ENCODE measurements at places on chromosomes 4 and X.

DNA sequence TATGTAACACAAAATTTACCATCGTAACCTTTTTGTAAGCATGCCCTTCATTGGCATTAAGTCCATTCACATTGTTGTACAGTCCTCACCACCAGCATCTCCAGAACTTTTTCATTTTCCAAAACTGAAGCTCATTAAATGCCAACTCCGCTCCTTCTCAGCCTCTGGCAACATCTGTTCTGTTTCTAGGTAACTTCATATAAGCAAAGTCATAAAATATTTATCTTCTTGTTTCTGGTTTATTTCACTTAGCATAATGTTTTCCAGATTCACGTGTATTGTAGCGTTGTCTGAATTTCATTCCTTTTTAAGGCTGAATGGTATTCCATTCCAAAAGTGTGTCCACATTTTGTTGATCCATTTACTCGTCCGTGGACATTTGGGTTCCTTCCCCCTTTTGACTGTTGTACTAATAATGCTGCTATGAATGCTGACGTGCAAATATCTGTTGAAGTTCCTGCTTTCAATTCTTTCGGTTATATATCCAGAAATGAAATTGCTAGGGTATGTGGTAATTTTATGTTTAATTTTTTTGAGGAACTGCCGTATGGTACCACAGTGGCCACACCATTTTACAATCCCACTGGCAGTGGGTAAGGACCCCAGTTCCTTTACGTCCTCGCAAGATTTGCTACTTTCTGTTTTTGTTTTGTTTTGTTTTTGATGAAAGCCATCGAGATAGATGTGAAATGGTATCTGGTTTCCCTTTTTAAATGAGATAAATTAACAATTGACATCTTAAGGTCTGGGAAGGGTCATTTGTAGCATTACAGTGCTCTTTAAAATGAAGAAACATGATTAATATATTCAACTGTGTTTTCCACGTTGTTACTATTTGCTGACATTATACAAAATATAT is 63.4 kb downstream of the PTTG2 start:
- no peak for DNase-seq

DNA sequence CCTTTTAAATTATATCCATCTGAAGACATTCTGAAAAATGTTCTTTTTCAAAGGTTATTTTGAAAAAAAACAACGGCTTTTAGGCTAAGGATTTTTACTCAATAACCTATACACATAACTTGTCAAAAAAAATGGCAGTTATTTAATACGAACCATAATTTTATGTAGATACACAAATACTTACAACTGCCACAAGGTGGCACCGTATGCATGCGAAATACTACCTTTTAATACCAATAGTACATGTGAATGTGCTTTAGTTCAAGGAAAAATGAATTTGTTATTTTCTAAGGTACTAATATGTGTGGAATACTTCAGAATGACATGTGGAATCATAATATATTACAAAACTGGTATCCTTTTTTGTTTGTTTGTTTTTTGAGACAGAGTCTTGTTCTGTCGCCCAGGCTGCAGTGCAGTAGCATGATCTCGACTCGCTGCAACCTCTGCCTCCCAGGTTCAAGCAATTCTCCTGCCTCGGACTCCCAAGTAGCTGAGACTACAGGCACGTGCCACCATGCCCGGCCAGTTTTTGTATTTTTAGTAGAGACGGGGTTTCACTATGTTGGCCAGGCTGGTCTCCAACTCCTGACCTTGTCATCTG is 4.6 kb upstream of the MAD2L1 start:
- DNase-seq, result no peak

- DNase-seq, result no peak
Measured at GRCh38 chr4:32775049-32775448, 2054.9 kb downstream of the PCDH7 start.

DNA sequence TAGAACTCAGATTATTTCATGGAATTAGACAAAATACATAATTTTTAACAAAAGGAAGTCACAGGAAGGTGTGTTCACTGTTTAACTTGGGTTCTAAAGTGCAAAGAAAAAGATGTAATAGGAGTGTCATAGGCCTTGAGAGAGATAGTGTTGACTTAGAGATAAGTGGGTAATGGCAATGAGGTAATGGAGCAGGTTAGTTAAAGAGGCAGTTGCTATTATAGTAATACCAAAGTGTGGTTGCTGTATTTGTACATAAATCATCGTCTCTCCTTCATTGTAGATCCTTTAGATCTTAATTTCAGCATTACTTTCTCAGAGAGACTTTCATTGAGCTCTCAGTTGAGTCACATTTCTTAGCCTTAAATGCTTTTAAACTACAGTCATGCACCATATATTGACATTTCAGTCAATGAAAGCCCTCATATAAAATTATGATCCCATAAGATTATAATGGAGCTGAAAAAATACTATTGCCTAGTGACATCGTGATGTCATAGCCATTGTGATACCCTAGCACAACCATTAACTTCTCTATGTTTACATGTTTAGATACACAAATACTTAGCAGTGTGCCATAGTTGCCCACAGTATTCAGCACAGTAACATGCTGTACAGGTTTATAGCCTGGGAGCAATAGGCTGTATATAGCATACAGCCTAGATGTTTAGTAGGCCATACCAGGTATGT is 245.4 kb downstream of the ADGRL3 start:
- no peak for DNase-seq

DNA sequence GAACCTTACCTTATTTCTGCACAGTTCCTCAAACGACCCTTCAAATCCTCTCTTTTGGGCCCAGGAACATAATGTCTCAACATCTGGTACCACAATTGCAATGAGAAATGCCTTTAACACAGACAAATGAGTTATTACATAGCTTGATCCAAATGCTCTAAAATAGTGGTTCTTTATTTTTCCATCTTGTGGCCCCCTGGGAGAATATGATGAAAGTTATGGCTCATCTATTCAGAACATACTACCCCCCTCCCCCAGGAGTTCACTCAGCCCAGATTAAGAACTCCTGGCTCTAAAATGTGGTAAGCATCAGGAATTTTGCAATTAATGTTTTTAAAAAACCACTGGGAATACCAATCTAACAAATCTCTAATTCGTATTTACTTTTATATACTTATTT is 23.9 kb upstream of the CENPU start:
- DNase-seq, result no peak

DNA sequence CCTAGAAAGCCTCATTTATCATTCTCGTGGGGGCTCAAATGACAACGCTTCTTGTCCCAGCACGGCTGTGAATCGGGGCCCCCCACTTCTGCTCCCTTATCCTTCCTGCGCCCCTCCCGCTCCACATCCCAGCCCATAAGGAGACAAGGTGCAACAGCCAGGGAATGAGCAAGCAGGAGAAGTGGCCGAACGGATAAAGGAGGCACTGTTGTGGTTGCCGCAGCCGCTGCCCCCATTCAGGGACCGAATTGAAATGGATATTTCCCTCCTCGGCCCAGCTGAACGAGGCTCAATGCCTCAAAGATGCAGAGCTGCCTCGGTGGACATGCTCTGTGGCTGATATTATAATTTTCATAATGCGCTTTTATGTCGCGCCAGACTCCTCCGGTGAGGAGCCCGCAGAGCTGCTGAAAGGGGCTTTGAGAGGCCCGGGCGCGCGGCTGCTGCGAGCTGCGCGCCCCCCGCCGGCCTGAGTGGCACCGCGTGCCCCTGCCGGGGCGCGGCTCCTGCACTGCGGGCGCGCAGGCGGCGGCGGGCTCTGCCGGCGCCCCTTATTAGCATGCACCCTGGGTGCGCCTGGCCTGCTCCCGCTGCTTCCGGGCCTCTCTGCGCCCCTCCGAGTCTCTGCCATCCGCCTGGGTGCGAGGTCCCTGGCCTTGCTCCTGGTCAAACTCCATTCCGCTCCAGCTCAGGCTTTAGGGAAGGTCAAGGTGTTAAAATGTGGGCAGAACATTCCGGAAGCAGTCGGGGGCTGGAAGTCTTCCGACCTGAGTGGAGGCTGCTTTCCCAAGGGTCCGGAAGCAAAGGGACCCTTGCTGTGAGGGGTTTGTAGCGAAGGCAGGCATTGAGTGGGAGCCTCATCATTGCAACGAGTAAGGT is 68.2 kb upstream of the TMEM33 start:
- DNase-seq, result no peak

- DNase-seq, result no peak
Measured at GRCh38 chrX:15334561-15334960, 762 bp downstream of the PIGA start.

DNA sequence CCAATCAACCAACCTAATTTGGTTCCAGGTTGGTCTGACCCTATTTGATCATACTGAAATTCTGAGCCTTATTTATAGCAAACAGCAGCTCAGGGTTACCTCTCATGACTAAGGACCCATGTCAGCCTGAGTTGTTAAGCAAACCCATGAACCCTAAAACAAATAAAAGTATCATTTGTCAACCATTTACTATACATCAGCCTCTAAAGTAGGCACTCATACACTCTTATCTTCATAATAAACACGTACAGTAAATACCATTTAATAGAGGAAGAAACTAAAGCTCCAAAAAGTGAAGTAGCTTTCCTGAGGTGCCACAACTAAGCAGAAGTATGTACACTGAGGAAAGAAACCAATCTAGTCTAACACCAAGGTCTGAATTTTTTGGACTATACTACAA is 25.2 kb downstream of the MANBA start:
- no peak for DNase-seq

DNA sequence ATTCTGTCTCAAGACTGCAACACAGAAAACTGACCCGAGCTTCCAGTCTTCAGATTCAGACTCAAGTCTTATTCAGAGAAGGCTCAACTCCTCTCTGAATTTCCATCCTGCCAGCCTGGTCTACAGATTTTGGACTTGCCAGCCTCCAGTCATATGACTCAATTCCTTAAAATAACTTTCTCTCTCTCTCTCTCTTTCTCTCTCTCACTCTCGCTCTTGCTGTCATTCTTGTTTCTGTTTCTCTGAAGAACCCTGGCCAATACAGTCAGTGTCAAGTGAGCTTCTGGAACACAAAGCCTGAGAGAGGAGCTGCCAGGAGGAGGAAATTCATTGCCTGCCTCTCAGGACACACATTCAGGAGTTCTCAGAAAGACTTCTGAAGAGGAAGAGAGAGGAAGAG is 154.9 kb downstream of the PARM1 start:
- DNase-seq, result no peak

DNA sequence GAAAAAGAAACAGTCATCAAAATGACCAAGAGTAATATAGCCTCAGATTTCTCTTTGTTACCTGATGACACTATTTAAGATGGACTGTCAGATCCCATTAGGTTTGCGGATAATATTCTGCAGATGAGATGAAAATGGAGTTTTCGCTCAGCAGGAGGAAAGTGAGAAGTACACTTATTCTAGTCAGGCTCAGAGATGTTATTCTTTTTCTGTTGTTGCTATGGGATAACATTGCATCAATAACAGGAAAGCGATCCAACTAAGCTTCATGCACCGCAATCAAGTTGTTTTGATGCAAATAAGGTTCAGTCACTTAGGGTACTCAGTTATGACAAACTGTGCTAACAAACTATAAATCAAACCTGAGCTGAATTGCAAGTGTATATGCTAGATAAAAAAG is 415.0 kb downstream of the CCSER1 start:
- DNase-seq, result no peak

DNA sequence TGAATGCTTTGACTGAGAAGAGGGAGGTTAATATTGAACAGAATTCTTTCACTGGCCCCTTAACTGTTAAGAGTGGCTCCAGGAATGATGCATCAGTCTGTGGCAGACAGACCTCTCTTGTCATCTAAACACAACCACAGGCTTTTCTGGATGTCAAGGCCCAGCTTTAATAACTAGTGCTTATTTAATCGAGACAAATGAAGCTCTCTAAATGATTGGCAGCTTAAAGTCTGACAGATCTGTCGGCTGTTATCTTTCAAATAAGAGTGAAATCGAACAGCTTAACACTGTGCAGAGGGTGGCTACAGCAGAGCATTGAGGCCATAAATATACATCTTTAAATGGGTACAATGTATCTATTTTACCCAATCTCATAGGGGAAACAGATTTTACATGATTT is 500.8 kb upstream of the PABPC4L start:
- no peak for DNase-seq

DNA sequence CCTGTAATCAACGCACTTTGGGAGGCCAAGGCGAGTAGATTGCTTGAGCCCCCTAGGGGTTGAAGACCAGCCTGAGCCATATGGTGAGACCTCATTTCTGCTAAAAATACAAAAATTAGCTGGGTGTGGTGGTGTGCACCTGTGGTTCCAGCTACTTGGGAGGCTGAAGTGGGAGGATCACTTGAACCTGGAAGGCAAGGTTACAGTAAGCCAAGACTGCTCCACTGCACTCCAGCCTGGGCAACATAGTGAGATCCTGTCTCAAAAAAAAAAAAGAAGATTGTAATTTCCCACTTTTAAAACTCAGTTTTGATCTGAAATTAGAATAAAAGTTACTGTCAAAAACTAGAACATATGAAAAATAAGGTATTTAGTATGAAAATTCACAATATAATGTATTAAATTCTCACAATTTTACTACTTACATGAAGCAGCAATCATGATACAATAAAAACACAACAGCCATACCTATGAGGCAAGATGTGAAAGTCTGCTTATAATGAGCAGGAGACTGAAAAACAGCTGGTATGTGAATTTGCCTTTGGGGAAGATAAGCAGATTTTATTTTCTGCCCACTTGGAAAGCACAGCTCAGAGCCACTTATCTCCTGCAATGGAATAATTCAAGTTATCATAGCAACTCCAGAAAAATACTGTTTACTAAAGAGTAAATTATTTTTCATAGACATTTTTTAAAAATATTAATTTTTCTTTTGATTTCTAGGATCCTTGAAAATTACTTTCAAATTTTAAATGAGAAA is 50.6 kb downstream of the ZGRF1 start:
- no peak for DNase-seq

- DNase-seq, result no peak
Measured at GRCh38 chrX:24268786-24269185, 45.1 kb downstream of the SUPT20HL2 start.

GRCh38 chr4:174928174-174928573 is 10.0 kb downstream of the ADAM29 start:
- no peak for DNase-seq

DNA sequence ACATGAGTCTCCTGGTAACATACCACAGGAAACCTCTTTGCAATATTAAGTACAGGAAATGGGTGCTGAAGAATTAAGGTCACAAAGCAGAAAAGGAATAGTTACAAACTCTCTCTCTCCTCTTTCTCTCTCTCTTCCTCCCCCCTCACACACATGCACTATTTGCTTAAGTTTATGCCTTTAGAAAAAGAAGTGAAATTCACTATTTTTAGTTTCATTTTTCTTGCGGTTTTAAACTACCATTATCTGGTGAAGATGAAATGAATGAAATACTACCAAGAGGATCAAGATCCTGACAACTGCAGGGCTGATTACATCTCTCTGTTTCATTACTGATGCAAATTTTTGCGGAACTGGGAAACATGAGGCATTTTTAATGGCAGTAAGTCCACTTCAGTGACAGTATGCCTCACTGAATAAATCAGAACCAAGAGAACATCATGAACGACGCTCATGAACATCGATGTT is 64.3 kb upstream of the FTHL17 start:
- DNase-seq, result no peak

GRCh38 chr4:136793848-136794247 is 738.4 kb downstream of the PCDH18 start:
- no peak for DNase-seq
